ENCODE measurements at places on chromosomes 13 and 19.

DNA sequence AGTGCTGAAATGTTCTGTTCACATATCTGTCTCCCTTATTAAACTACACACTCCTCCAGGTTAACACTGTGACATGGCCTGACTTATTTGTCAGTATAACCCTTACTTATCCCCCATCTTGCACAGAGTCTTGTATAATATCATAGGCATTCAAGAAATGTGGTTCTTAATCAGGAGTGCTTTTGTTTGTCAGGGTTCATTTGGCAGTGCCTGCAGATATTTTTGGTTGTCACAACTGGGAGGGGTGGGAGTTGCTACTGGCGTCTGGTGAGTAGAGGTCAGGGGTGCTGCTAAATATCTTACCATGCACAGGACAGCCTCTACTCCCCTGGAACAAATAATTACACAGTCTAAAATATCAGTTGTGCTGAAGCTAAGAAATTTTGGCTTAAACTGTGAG lies 20.4 kb upstream of the OBI1 start:
- DNase-seq: no peak

GRCh38 chr13:20222553-20222952 lies 9.6 kb downstream of the GJB6 start:
- no peak for DNase-seq

DNA sequence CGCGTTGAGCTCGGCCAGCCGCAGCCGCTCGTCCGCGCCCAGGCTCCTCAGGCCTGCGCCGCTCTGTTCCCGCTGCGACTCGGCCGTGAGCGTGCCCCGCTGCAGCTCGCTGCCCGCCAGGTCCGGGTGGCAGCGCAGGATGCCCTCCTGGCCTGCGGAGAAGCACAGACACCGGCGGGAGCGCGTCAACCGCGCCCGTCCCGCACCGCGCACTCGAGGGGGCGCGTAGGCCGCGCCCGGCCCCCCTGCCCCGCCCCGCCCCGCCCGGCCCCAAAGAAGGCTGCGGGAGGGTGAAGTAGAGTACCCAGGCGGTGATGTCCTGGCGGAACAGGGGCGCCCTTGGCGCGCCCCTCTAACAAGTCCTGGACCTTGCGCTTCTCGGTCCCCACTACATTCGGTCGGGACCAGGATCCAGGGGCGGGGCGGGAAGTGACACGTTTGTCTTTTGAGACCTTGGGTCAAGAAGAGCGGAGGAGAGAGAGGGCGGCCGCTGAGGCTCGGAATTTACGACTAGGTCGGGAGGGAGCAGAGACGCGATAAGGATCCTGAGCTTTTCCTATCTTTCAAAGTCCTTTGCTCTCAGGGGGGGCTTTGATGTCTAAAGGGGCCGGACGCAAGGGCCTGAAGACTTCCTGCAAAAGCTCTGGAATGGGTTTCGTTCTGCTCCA lies 9.3 kb upstream of the CDX2 start:
- DNase-seq: no peak

DNA sequence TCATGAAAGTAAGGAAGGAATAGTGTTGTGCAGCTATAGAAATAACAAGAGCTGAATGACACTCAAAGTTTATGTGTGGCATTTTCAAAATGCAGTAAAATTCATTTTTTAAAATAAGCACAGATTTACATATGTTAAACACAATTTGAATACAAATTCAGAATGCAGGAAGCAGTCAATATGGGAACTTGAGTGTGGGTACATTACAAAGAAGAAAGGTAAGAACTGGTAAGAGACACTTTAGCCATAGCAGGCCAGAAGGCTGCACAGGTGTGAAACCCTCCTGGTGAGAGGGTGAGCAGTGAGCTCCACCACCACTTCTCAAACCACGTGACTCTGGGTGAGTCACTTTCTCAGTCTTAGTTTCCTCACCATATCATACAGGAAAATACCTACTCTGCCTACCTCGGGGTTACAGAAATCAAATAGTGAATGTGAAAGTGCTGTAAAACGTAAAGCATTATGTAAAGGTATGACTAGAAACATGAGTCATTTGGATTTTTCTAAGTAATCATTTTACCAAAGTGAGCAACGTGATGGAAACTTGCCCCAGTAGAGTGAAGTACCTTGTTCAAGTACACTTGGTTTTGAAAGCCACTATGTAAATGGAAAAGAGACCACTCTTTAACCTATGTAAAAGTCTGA lies 40.5 kb downstream of the USP12 start:
- DNase-seq: no peak

- no peak for DNase-seq
Measured at GRCh38 chr13:49320975-49321374, 73.2 kb downstream of the CDADC1 start.

DNA sequence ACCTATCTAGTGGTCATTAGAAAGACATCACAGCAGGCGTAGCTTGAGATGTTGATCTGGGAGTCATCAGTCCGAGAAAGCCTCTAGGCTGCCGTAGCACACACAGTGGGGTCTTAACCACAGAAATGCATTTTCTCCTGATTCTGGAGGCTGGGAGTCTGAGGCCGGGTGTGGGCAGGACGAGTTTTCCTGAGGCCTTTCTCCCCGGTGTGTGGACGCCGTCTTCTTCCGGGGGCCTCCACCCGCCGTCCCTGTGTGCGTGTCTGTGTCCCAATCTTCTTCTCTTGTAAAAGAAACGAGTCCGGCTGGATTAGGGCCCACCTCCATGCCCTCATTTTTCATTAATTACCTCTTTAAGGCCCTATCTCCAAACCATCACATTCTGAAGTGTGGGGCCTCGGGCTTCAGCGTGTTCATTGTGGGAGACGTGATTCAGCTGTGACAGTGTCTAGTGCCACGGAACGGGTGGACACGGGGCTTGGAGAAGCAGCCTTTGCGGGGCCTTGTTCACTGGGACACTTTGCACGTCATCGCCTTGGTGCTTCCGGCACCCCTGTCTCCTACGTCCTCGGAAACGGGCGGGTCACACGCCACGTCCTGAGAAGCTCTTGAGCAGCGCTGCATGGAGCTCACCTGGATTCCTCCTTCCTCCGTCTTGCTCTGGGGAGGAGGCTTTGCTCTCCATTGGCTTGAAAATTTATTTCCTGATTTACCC lies 208.9 kb upstream of the SOX1 start:
- DNase-seq: no peak

DNA sequence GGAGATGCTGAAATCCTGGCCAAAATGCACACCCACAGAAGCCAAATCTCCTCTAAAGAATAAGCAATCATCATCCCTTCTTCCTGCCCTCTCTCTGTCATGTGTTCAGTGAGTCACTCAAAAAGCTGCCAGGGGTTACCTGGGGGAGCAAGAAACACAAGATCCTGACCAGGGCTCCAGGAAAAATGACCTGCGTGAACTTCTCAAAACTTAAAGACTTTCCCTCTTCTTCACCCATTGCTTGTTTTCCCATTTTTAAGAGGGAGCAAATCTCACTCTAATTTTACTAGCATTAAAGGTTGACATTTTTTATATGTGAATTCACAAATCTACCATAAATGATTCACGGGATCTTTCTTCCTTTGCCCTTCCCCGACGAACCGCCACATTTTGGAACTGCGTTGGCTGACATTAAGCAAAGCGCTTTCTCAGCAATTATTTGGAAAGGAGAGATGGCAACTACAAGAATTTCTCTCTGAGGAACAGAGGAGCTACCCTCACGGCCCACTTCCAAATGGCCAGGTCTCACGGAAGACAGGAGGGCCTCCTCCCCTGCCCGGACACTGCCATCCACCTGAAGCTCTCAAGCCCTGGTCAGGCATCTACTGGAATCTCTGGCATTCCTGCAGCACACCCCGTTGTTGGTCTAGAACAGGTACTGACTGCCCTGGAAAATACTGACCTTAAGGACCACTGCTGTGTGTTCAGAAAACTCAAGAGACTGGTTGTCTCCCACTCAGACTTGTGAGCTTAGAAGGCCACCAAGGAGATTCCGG lies 14.2 kb downstream of the TSHZ3 start:
- no peak for DNase-seq

DNA sequence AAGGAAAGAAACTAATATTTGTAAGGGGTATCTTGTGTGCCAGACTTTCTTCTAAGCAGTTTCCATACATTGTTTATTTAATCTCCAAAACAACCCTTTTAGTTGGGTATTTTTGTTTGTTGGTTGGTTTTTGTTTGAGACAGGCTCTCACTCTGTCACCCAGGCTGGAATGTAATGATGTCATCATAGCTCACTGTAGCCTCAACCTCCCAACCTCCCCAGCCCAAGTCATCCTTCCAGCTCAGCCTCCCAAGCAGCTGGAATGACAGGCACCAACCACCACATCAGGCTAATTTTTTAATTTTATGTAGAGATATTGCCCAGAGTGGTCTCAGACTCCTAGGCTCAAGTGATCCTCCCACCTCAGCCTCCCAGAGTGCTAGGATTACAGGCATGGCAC lies 41.2 kb upstream of the LSM14A start:
- DNase-seq: no peak

DNA sequence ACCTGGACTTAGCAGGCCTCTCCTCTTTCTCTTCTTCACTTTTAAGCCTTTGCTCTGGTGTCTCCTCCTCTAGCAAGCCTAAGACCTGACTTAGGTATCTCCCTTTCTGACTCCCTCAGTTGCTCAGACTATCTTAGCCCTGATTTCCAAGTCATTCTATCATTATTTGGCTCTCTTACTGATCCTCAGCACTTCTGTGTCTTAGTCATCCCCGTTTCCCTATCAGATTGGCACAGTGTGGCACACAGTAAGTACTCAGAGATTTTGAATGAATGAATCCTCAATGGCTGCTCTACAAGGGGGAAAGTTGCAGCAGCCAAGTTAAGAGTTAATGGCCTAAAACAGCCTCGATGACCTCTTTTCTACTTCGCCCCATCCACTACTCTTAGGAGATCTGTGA lies 8.2 kb downstream of the KCTD12 start:
- no peak for DNase-seq

DNA sequence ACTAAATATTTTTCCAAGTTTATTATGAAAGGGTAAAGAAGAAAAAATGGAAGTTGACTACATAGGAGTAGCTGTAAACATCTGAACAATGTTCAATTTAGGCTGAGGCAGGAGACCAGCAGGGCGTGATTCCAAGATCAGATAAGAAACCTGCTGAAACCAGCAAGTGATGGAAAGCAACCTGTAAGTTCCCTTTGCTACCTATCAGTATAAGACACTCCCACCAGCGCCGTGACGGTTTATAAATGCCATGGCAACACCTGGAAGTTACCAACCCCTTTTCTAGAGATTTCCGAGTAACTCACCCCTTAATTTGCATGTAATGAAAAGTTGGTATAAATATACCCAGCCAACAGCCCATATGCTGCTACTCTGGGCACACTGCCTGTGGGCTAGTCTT lies 1.1 kb upstream of the ZNF45 start:
- no peak for DNase-seq

Data from Ammon's horn (tissue), 1 donor.